ENCODE measurements at places on chromosomes 4 and X. TPM values are rescaled to one million over a fixed set of nuclear protein-coding genes. Genes with fewer than 3 reads are reported as not detected.

Gene NRK
- not detected for total RNA-seq

Gene TLR1
- total RNA-seq = 2.7 TPM

Gene GSX2
- not detected for total RNA-seq

DNA sequence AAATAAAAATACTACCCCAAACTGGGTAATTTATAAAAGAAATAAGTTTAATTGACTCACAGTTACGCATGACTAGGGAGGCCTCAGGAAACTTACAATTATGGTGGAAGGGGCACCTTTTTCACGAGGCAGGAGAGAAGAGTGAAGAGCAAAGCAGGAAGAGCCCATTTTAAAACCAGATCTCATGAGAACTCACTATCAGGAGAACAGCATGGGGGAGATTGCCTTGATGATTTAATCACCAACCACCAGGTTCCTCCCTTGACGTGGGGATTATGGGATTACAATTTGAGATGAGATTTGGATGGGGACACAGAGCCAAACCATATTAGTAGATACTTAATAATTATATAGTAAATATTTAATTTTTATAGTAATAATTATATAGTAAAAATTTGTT lies 10.1 kb downstream of the CISD2 start:
- ATAC-seq = no peak

- ATAC-seq = no peak
These were observed 36.4 kb downstream of the ASB9 start for GRCh38 chrX:15233416-15234015.

- no peak for ATAC-seq
These were observed 7.2 kb upstream of the THOC2 start for GRCh38 chrX:123740006-123740405.

- peak; percentile 30 for ATAC-seq
These were observed at the start of gene PRDM8 for GRCh38 chr4:80196922-80197573. PRDM8 (plus strand) TSS chr4:80197503; CDS start chr4:80200081, 2,578 bp downstream.

DNA sequence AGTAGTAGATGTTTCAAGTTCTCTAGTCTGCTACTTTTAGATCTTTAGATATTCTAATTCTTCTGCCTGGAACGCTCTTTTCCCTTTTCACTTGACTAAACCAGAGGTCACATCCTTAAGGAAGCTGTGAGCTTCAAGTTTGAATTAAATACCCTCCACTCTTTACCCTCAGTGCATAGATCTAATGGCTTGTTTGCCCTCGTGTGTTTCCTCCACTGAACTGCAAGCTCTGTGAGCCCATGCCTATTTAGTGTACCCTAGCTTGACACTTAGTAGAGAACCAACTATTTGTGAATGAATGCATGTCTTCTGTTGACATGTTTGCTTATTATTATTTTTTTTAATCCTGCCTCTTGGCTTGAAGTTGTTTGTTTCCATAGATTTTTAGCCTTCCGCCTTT lies 138.3 kb downstream of the PDE5A start:
- no peak for ATAC-seq
